ENCODE measurements at places on chromosomes 7 and 10.
A peak's percentile ranks its signal among the peaks of the same experiment; 100 is the strongest.

GRCh38 chr10:16995867-16996529, 133.6 kb downstream of the CUBN start:
- DNase-seq, result no peak

GRCh38 chr10:119686465-119687191, 35.4 kb downstream of the BAG3 start:
- peak; percentile 91 for DNase-seq

DNA sequence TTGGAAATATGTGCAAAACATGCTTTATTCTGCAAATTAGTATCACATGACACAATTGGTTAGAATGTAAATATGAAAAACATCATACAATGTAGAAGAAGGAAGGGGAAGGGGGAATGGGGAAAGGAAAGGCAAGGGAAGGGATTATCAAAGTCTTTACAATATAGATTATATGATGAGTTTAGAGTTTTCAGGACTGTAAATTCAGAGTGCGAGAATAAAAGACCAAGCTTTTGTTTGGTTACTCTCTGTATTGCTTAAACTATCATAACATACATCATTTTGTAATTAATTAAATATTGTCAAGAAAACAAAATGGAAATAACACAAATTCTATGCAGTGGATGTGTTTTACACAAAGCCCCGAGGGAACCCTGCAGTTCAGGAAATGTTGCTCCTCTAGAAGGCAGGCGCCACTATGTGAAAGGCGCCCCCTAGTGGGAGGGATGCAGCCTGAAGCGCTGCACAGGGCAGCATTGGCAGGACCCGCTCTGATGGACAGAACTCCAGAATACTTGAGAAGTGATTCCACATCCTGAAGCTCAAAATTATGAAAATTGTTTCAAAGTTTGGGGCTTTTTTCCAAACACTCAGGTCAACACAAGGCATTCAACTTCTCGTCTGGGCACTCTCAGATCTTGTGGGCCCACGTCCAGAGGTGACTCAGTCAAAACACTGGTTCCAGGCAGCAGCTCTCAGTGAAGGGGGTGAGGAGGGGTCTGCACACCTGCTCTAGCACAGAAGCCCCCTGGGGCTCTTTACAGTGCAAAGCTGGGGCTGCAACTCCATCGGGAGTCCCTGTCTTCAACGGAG, 31.6 kb upstream of the TMEM254 start:
- DNase-seq, result peak; percentile 84

- DNase-seq, result no peak
These were observed 167.2 kb downstream of the EBF3 start for GRCh38 chr10:129796710-129797420.

DNA sequence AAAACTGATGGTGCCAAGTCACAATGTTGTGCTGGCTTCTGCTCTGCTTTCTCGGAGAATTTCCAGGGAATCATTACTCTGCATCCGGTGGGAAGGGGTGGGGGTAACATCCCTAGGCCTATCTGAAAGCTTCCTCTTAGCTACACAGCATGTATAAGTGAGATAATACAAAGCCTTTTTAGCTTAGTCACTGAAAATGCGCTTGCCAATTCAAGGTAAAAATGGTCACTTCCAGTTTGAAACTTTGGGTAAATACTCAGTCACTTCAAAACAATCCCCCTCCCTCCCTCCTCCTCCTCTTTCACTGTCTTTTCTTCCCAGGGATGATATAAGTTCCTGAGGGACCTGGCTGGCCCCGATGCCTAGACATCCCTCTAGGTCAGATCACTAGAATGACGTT, 57.3 kb upstream of the APBB1IP start:
- no peak for DNase-seq

DNA sequence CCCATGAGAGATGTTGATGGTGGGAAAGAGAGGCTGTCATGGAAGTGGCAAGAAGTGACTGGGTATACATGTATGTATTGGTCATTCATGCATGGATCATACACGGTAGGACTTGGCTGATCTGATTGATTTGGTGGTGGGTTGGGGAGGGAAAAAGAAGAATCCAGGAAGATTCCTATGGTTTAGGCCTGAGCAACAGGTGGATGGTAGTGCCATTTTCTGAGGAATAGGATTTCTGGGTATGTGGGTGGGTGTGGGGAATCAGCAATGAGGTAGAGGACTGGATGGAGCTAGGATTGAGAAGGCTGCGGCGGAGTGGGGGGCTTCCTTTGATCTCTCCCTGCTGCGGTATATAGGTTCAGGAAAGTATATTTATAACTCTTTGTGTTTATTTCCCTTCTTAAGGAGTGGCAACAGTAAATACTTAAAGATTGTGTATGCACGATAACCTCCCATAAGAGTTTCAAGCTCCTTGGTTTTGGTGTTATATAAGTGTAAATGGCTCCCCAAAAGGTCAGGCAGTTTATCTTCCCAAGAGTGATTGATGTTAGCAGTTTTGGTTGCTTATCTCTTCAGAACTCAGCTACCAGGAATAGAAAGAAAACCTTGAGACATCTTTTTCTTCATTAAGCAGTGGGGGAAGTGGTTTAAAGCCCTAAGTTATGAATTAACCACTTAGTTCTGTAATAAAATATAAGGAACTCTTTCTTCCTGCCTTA, 100.1 kb downstream of the LSMEM1 start:
- DNase-seq, result no peak

GRCh38 chr10:72525689-72526088, 100.2 kb downstream of the MICU1 start:
- no peak for DNase-seq

- DNase-seq, result peak; percentile 84
These were observed 55.5 kb downstream of the SYPL1 start for GRCh38 chr7:106056513-106057203.

- DNase-seq, result no peak
These were observed 36.3 kb upstream of the WDFY4 start for GRCh38 chr10:48648172-48648942.

GRCh38 chr10:77726301-77726700, 88.7 kb upstream of the KCNMA1 start:
- no peak for DNase-seq

DNA sequence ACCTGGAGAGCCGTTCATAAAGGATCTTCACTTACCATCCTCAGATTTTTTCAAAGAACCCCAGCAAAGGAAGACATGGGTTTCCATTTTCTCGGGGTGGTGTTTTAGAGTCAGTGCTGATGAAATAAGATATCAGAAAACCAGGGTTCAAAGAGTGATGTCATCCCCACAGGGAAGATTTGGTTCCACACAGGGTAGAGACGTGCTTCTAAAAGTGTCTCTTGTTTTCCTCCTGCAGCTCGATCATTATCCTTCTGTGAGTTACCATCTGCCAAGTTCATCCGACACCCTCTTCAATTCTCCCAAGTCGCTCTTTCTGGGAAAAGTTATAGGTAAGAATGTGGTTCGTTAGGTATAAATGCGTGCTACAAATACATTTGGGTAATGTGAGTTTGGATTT, 323.8 kb upstream of the C7orf33 start:
- DNase-seq, result no peak

GRCh38 chr7:106111655-106112117, 426 bp downstream of the SYPL1 start:
- peak; percentile 77 for DNase-seq

GRCh38 chr7:53518319-53518718, 482.9 kb downstream of the POM121L12 start:
- no peak for DNase-seq

- DNase-seq, result no peak
These were observed 65.8 kb downstream of the INHBA start for GRCh38 chr7:41637049-41637448.

GRCh38 chr7:50267525-50268041, 36.9 kb upstream of the IKZF1 start:
- peak; percentile 76 for DNase-seq

GRCh38 chr7:6252341-6252746, 20.1 kb downstream of the CYTH3 start:
- DNase-seq, result no peak

- DNase-seq, result no peak
These were observed 7.1 kb downstream of the ATOH7 start for GRCh38 chr10:68224810-68225209.
